ENCODE measurements at places on chromosomes 16 and 17.

DNA sequence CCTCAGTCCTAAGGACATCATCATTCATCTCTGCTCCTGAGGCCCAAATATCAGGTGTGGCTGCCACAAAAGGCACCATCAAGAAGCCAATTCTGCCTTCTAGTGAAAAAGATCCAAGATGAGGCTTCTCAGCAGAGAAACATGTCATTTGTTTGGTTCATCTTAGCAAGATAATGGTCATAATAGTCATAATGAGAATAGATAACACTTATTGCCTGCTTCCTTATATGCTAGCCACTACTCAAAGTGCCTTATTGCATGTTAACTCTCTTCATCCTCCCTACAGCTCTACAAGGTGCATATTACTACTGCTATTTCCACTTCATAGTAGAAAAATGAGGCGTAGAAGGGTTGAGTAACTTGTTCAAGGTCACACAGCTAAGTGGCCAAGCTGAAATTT is 45.0 kb upstream of the MRPS23 start:
- no peak for DNase-seq

DNA sequence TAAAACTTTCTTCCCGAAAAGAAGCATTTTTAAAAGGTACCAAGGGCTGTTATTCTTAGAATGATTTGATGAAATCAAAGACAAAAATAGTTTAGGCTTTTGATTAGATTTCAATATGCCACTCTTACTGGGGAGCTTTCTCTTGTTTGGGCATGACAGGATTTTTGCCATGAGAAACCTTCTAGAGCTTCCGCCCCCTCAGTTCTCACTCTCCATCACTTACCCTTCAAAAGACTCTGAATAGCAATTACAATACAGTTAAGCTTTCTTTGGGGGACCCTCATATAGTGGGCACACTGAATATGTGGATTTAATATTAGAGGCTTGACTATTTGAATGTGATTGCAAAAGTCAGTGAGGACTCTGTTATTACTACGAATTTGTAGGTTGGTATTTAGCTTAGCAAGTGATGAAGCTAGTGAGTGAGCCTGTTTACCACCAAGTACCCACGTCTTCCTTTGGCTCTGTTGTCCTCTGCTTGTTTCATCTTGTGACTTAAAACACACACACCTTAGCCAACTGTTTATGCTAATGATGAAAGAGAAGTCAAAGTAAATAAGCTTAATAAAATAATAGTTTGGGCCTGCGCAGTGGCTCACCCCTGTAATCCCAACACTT is 158.7 kb upstream of the TBX2 start:
- DNase-seq = no peak

DNA sequence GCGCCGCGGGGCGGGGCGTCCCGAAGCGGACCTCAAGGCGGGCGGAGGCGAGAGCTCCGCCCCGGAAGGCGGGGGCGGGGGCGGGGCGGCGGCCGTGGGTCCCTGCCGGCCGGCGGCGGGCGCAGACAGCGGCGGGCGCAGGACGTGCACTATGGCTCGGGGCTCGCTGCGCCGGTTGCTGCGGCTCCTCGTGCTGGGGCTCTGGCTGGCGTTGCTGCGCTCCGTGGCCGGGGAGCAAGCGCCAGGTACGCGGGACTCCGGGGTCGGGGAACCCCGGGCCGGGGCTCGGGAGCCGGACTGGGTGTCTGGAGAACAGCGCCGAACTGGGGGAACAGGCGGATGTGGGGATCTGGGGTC is at the start of gene TNFRSF12A:
TNFRSF12A (plus strand) TSS at position 122 of the 357 bp plus-strand sequence; CDS start at position 152, 30 bp downstream.
- peak; percentile 44 for DNase-seq

DNA sequence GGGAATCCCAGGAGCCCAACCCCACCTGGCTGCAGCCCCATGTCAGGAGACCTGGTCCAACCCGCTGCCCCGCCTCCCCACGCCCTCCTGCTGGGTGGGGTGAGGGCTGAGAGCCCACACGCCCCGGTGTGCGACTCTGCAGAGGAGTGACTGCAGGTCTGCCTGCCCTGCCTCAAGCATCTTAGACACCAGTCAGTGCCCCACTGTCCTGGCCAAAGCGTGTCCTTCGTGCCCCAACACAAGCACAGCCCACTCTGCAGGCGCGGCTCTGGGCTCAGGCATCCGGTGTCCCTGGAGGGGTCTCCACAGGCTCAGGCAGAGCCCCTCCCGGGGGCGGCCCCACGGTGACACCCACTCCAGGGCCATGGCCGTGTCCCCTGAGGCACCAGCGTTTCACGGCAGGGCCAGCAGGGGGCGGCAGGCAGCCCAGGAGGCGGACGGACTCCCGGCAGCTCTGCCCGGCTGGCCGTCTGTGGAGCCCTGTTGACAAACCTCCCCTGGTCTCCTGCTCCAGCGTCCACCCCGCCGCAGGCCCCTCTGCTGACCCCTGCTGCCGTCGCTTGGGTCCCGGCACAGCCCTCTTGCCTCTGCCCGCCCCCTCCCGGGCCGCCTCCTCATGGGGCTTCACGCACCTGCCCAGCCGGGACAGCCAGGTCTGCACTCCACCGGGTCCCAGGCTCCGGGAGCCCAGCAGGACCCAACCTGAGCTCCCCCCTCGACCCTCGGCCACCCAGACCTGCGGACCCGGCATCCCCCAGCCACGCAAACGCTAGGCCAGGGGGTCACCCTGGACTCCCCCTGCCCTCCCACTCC is 8.6 kb upstream of the UBE2I start:
- peak; percentile 21 for DNase-seq
